ENCODE measurements at places on chromosomes 1 and 21. TPM values are rescaled to one million over a fixed set of nuclear protein-coding genes. Genes with fewer than 3 reads are reported as not detected.

Gene SRRM1
- 63.0 TPM for total RNA-seq

Gene GJA4
- total RNA-seq = not detected

Gene PRDX6
- total RNA-seq = 349 TPM

Gene IL22RA1
- 7.3 TPM for total RNA-seq

Gene OR2L13
- total RNA-seq = not detected

Gene IRF6
- total RNA-seq = 0.15 TPM

Gene UROD
- total RNA-seq = 46.1 TPM

Gene COL8A2
- 0.09 TPM for total RNA-seq

Gene MIXL1
- total RNA-seq = not detected

Gene CA6
- not detected for total RNA-seq

Gene PDPN
- total RNA-seq = not detected

Gene ISG15
- 22.7 TPM for total RNA-seq

Gene RAB7B
- 1.1 TPM for total RNA-seq

Gene TMCC2
- 1.7 TPM for total RNA-seq

Gene FCRLB
- 1.6 TPM for total RNA-seq

Gene TRAF3IP3
- total RNA-seq = not detected

Gene TMEM200B
- 0.08 TPM for total RNA-seq

Gene ADGRL4
- total RNA-seq = not detected

Gene ARHGEF10L
- total RNA-seq = 6.1 TPM

Gene S100A2
- total RNA-seq = 37.7 TPM

Gene TCP10L
- 0.86 TPM for total RNA-seq

Gene FMO4
- 0.67 TPM for total RNA-seq

Data from A549 treated with Hydrocortisone at 1 μM for 4 hours (cell line).